ENCODE measurements at places on chromosomes 3 and 15. TPM values are rescaled to one million over a fixed set of nuclear protein-coding genes. Genes with fewer than 3 reads are reported as not detected.

DNA sequence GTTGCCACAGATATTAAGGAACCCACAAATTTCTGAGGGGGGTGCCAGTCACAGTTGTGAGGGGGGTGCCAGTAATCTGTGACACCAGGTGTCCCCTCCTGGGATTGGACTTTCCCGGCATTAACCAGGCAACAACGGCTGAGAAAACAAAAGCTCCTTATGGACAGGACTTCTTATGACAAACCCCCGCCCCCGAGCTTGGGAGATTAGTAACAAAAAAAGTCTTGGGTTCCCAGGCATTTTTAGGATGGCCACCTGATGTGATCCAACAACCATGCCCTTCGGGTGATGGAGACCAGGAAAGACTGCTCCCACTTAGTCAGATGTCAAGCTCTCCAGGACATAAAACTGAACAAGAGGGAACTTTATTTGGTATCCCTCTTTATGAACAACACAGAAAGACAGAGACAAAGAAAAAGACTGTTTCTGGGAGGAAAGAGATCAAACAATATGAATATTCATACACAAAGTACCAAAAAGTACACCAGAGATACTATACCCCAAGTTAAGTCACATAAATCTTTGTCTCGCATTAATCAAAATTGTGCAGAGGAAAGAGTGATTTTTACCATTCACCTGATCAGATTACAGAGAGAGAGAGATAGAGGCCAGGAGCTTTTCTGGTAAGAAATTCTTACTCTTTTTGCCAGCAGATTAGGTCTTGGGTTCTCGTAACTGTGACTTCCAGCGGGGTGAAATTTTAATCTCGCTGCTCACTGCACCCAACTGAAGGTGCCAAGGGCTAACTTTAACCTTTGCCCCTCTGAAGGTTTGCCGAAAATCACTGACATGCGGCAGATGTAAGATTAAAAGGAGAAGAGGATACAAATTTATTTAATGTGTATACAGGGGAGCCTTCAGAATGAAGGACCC lies 61.6 kb downstream of the OSTN start:
- no peak for DNase-seq

IFT57 gene
- 27.6 TPM for total RNA-seq

GRCh38 chr3:143821862-143822261 lies 26.4 kb downstream of the SLC9A9 start:
- DNase-seq = no peak

GRCh38 chr3:143120716-143121240 lies 1.2 kb downstream of the CHST2 start:
- no peak for DNase-seq

- DNase-seq = no peak
Measured at GRCh38 chr3:141853081-141853601, 23.3 kb upstream of the ATP1B3 start.

GRCh38 chr3:151863611-151864010 lies 9.8 kb upstream of the SUCNR1 start:
- no peak for DNase-seq

MUC20 gene
- total RNA-seq = 4.6 TPM

FEZF2 gene
- total RNA-seq = not detected

MDFIC2 gene
- not detected for total RNA-seq

DNA sequence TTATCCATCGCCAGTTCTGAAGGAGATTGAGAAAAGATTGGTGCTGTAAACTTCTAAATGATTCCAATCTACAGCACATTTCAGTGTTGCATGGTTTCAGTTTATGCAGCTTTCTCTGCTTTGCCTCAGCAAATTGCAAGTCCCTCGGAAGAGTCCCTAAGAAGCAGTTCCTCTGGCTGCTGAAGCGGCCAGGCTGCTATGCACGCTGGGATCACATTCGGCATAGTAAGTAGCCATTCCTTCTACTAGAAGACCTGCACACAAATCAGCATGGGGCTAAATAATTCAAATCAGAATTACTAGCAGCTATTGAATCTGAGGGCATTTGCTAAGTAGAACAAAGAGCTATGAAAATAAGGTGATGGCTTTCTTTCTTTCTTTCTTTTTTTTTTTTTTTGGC lies 769.5 kb downstream of the AGBL1 start:
- no peak for DNase-seq

SLC7A14 gene
- not detected for total RNA-seq

DNA sequence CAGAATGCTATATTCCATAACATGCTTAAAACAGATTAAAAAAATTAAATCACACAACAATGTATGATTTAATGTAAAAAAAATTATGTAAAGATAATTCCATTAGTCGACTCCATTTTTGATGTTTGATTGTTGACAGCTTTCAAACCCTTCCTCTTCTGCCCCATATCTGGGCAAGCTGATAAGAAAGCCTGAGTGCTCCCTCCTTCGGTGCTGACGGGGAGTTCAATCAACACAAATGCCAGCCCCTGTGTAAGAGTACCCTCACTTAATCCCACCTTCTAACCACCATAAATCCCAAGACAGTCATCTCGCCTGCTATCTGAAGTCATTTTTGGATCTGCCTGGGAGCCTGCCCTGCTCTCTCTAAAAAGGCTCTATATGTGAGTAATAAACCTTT lies 59.8 kb upstream of the IP6K2 start:
- DNase-seq = no peak

DNA sequence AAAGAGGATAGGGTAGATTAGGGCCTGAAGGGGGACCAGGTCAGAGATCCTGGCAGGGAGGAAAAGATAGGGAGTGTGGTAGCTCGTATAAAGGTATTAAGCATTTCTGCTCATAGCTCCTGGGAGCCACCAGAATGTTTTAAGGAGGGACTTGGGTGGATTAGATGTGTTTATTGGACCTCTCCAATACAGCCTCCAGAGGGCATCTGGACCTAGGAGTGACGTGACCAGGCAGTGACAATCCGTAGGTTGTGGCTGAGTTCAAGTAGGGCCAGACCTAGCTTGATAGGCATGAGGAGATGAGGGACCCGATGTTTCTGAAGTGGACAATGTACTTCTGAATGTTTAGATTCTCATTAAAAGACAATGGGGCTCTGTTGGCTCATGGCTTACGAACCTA lies 435.2 kb downstream of the MCTP2 start:
- no peak for DNase-seq

- DNase-seq = no peak
Measured at GRCh38 chr3:72114773-72115172, 329.8 kb upstream of the PROK2 start.

DNA sequence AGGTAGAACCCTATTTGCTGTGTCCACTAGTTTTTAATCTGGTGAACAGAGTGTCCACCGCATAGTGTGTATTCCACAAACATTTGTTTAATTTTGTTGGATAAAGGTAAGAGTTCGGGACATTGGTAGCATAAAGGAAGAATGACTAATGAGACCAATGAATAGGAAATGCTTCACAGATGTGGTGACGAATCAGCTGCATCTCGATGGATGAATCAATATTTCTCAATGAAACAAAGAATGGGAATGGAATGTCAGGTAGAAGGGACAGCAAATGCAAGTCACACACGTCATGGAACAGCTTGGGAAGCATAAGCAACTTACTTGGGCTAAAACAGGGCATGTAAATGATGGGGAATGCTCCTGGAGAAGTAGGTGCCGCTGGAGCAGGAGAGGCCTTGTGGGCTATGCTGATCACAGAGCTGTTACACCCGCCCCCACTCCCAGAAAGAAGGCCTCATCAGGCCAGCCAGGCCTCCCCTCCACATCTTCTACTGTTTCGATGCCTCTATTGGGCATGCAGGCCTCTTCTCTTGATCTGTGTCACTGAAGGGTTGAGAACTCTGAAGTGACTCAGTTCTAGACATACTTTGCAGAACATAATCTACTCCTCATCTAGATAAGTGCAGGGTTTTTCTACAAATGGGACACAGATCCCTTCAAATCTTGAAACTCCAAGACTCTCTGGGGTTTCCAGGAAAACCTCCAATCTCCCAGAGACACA lies 120.0 kb upstream of the GADL1 start:
- no peak for DNase-seq

DNA sequence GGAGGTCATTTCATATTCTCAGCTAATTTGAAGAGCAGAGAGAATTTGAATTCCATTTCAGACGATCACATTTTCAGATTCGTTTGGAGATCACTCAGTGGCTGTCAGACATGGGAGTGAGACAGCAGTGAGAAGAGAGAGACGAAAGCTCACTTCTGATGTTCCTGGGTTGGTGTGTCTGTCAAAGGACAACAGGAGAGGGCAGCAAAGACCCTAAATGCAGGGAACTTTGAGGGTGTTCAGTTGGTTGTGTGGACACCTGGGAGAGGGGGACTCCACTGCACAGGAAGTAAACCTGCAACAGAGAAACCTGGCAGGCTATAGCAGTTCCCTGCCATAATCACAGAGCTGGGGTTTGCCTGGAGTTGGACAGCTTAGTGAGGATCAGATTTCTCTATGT lies 675.1 kb downstream of the SQOR start:
- DNase-seq = no peak
